ENCODE measurements at places on chromosomes 7 and 10.

GRCh38 chr10:70617798-70618568, 15.4 kb upstream of the PRF1 start:
- no peak for DNase-seq

GRCh38 chr7:23520582-23520981, 11.2 kb downstream of the TRA2A start:
- no peak for DNase-seq

- no peak for DNase-seq
Observed at GRCh38 chr10:62018131-62018911, 116.8 kb downstream of the ARID5B start.

- no peak for DNase-seq
Observed at GRCh38 chr10:70034232-70034631, 18.4 kb upstream of the MACROH2A2 start.

GRCh38 chr10:33193701-33194521, 140.6 kb downstream of the NRP1 start:
- no peak for DNase-seq

- no peak for DNase-seq
Observed at GRCh38 chr10:112262546-112262945, 20.7 kb upstream of the TECTB start.

- no peak for DNase-seq
Observed at GRCh38 chr10:43415544-43415943, 6.6 kb upstream of the HNRNPF start.

- no peak for DNase-seq
Observed at GRCh38 chr7:134089446-134089845, 37.7 kb upstream of the LRGUK start.

DNA sequence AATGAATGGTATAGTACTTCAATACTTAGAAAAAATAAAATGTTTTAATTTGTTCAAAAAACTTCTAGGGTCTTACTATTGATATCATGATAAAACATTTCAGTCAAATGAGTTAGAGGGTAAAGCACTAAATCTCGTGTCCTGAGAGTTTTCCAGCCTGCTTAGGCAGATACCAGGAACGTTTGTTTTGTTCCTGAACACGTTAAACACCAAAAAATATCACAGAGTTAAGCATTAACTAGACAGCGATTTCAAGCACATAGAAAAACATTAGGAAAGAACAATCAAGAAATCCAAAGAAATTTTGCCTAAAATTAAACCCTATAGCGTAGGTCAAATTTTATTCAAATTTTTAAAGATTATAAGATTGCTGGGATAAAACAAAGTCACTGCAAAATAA, 204.6 kb upstream of the AGR3 start:
- DNase-seq: no peak

- no peak for DNase-seq
Observed at GRCh38 chr10:59557052-59557451, 152.6 kb downstream of the SLC16A9 start.

DNA sequence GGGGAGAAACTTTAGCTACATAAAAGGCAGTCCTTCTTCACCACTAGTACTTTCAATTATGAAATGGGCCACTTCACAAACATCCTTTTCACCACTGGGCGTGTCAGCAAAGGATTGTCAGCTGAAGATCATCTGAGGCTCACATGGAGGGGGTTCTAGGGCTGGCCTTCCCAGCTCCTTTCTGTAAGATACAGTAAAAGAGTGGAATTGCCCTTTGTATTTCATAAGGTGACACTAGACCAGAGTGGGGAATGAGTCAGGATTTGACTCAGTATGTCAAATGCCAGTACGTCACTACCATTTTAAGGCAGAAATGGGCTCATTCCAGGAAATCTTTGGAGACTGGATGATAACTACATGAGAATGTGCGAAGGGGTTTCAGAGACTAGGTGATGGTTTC, 21.2 kb upstream of the BLOC1S2 start:
- no peak for DNase-seq

DNA sequence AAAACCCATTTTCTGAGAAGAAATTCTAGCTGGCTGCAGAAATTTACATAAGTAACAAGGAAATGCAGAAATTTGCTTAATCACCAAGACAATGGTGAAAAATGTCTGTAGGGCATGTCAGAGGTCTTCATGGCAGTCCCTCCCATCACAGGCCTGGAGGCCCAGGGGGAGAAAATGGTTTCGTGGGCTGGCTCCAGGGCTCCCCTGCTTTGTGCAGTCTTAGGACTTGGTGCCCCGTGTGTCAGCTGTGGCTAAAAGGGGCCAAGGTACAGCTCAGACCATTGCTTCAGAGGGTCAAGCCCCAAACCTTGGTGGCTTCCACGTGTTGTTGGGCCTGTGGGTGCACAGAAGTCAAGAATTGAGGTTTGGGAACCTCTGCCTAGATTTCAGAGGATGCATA, 215.9 kb downstream of the GPR158 start:
- no peak for DNase-seq

- DNase-seq: no peak
Observed at GRCh38 chr7:50557099-50557498, 8.1 kb downstream of the DDC start.

Data from NCI-H460 (cell line).